ENCODE measurements at places on chromosomes 1 and 21. TPM values are rescaled to one million over a fixed set of nuclear protein-coding genes. Genes with fewer than 3 reads are reported as not detected.

OR2T11 gene
- total RNA-seq, result not detected

CD5L gene
- total RNA-seq, result not detected

A3GALT2 gene
- not detected for total RNA-seq

MX2 gene
- 6.8 TPM for total RNA-seq

MYOG gene
- total RNA-seq, result 247 TPM

LRRC3 gene
- total RNA-seq, result 0.52 TPM

RAB7B gene
- total RNA-seq, result 6.3 TPM

RPTN gene
- not detected for total RNA-seq

COL8A2 gene
- total RNA-seq, result 11.0 TPM

OLFML2B gene
- 29.7 TPM for total RNA-seq

CYP4A11 gene
- total RNA-seq, result under 0.01 TPM

LCE1D gene
- total RNA-seq, result not detected

KLF17 gene
- under 0.01 TPM for total RNA-seq

NBPF1 gene
- 69.4 TPM for total RNA-seq

GLIS1 gene
- not detected for total RNA-seq

TCHHL1 gene
- not detected for total RNA-seq

CTTNBP2NL gene
- total RNA-seq, result 8.4 TPM

NES gene
- 494 TPM for total RNA-seq

CCDC27 gene
- total RNA-seq, result not detected

TEX35 gene
- total RNA-seq, result not detected

IGSF21 gene
- total RNA-seq, result not detected

SMCP gene
- total RNA-seq, result not detected

CFHR5 gene
- total RNA-seq, result not detected

SELL gene
- 8.4 TPM for total RNA-seq

FLG gene
- total RNA-seq, result under 0.01 TPM

WLS gene
- total RNA-seq, result 68.9 TPM

G0S2 gene
- total RNA-seq, result 78.8 TPM

CHI3L1 gene
- total RNA-seq, result 1.0 TPM

GNB1 gene
- 61.6 TPM for total RNA-seq

CD58 gene
- total RNA-seq, result 15.1 TPM

TRIM67 gene
- total RNA-seq, result under 0.01 TPM

CELA3B gene
- not detected for total RNA-seq

LGR6 gene
- total RNA-seq, result 0.52 TPM

BARHL2 gene
- not detected for total RNA-seq

CD1B gene
- total RNA-seq, result not detected

FCRL2 gene
- not detected for total RNA-seq

CELA2A gene
- total RNA-seq, result not detected

U2AF1 gene
- 20.9 TPM for total RNA-seq

MSH4 gene
- total RNA-seq, result 1.0 TPM

TRMT1L gene
- 18.3 TPM for total RNA-seq

SLFNL1 gene
- 0.52 TPM for total RNA-seq

HHIPL2 gene
- under 0.01 TPM for total RNA-seq

SPRR4 gene
- total RNA-seq, result not detected

DAB1 gene
- 1.6 TPM for total RNA-seq

TACSTD2 gene
- total RNA-seq, result 0.52 TPM

GPR153 gene
- 4.7 TPM for total RNA-seq

KRTAP12-2 gene
- not detected for total RNA-seq

LY9 gene
- not detected for total RNA-seq

CCDC190 gene
- 3.1 TPM for total RNA-seq

ADGRB2 gene
- total RNA-seq, result 6.3 TPM

SMIM1 gene
- 1.6 TPM for total RNA-seq

Data from skeletal muscle tissue (tissue), 5 donors.